Activated CD8-positive, alpha-beta T cell treated with anti-CD3 and anti-CD28 coated beads for 36 hours (primary cell): ENCODE measurements at places on chromosomes 5 and 9. TPM values are rescaled to one million over a fixed set of nuclear protein-coding genes. Genes with fewer than 3 reads are reported as not detected.

GRCh38 chr5:122173474-122174415 lies 44.4 kb downstream of the ZNF474 start:
- DNase-seq: no peak

DNA sequence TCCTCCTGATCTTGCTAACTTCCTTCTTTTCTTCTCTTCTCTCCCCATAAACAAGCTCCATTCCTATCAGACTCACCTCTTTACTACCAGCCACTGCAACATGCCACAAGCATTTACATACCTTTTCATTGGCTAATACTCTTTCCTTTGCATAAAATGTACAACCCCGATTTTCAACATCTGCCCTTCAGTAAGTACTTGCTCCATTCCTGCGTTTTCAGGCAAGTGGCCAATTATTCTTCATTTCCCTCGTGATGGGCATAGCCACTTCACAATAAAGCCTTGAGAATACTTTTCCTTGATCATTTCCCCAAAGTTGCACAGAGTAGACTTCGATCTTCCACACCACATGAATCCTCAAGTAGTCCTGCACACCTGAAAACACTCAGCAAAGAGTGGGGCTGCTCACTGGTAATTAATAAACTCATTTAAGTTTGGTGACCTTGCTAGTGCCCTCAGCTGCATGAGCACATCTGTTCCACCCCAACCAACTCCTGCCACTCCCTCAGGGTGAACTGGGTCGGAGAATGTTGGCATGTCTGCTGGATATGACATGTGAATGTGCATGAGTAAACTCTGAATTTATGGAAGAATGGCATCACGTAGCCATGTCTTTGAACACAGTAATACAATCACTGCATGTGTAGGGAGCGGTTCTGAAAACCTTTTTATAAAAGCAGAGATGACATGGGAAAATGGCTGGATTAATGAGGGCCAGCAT lies 535.8 kb downstream of the SEMA5A start:
- DNase-seq: no peak

TRMT10B gene
- 10.6 TPM for total RNA-seq

DNA sequence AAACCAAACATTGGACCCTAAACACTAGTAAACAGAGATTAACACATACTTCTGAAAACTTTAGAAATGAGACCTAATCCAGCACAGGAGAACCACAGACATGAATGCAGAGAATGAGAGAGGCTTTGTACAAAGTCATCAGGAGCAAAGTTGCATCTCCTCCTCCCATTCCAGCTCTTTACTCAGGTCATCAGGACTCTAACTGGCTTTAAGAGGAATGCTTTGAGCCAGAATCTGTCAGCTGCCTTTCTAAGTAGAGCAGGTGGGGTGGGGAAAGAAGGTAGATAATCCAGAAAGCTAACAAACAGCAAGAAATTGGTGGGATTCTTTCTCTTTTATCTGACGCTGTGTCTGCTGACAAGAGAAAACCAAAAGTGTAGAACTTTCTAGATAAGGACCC lies 582.7 kb upstream of the DMAC1 start:
- DNase-seq: no peak

DNA sequence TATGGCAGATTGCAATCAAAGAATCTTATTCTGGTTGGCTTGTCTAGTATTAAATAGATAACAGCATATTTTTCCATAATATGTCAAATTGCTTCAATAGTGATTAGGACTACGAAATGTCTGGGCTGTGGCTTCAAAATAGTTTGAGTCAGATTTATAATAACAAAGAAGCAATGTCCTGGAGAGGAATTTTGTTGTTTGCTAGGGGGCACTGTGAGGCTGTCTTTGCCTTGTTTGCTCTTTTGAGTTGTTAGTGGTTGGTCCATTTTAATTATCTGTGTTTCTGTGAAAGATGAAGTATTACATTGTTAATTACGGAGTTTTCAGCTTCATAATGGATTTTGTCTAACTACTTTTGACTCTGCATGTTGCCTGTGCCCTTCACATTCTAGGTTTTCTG lies 713.6 kb downstream of the TLE4 start:
- DNase-seq: no peak

- no peak for DNase-seq
Measured at GRCh38 chr9:16519001-16519400, 351.5 kb downstream of the BNC2 start.

DNA sequence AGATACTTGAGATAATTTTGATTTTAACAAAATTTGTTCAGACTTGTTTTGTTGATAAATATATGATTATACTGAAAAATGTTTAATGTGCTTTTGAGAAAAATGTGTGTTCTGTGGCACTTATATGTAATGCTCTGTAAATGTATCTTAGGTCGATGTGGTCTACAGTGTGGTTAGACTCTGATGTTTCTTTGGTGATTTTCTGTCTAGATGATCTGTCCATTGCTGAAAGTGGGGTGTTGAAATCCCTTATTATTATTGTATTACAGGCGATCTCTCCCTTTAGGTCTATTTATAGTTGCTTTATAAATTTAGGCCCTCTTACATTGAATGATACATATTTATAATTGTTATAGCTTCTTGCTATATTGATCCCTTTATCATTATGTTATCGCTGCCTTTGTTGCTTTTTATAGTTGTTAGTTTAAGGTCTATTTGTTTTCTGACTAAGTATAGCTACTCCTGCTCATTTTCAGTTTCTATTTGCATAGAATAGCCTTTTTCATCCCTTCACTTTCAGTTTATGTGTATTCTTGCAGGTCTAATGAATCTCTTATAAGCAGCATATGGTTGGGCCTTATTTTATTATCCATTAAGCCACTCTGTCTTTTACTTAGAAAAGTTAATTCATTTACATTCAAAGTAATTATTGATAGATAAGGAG lies 124.3 kb downstream of the MRPS30 start:
- no peak for DNase-seq

MZB1 gene
- total RNA-seq: 14.4 TPM

OLFM1 gene
- not detected for total RNA-seq

SEC24A gene
- 29.3 TPM for total RNA-seq

- DNase-seq: peak; percentile 38
Measured at GRCh38 chr5:6632324-6632887, 438 bp downstream of the NSUN2 start.

- no peak for DNase-seq
Measured at GRCh38 chr9:110648696-110649095, 19.9 kb upstream of the MUSK start.

GRCh38 chr9:1513105-1513504 lies 462.9 kb downstream of the DMRT2 start:
- no peak for DNase-seq

- no peak for DNase-seq
Measured at GRCh38 chr5:59842999-59843398, 50.5 kb downstream of the PDE4D start.

NR2F1 gene
- not detected for total RNA-seq

- no peak for DNase-seq
Measured at GRCh38 chr5:54180630-54181031, 129.7 kb downstream of the ARL15 start.

DNA sequence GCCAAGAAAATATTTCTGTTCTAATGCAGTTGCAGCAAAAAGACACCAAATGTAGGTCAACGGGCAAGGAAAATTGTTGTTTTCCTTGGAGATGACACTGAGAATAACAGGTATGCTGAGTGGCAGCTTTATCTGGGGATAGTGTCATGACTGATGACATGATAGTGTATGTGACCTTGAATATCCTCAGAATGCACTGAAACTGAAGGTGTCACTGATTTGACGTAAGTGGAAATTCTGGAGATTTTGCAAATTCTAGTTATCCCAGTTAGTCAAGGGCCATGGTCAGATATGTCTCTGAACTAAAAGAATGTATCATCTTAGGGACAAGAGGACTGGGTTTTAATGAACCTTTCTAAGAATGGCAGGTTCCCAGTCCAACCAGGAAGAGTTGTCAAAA lies 138.0 kb upstream of the C9orf72 start:
- no peak for DNase-seq

CTXN3 gene
- not detected for total RNA-seq

- no peak for DNase-seq
Measured at GRCh38 chr5:143601917-143602333, 198.4 kb upstream of the NR3C1 start.

MRPS2 gene
- total RNA-seq: 56.4 TPM

- DNase-seq: no peak
Measured at GRCh38 chr9:135339378-135339973, 140.1 kb upstream of the PPP1R26 start.

DNA sequence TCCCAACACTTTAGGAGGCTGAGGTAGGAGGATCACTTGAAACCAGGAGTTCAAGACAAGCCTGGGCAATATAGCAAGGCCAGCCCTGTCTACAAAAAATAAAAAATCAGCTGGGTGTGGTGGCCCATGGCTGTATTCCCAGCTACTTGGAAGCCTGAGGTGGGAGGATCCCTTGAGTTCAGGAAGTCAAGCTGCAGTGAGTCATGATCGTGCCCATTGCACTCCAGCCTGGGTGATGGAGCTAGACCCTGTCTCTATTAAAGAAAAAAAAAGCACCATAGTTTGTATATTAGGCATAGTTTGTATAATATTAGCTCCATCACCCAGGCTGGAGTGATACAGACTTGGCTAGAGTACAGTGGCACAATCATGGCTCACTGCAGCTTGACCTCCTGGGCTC lies 9.6 kb upstream of the NME5 start:
- no peak for DNase-seq

C9orf50 gene
- not detected for total RNA-seq

- no peak for DNase-seq
Measured at GRCh38 chr9:113528088-113528487, 64.6 kb downstream of the RGS3 start.

FIBCD1 gene
- total RNA-seq: not detected

ANKS6 gene
- 16.9 TPM for total RNA-seq

DNA sequence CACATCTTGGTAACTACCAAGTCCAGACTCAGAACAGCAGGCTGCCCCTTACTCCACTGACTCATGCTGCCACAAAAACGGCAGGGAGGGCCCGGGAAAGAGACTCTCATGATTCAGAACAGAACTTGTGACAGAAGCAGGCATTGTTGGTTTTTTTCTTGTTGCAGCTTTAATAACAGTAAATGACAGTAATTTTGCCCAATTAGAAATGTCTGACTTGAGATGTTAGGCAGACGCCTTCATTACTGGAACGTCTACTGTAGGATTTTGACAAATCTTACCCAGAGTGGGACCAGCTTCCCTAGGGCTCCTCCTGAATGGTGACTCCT lies 77.9 kb downstream of the SEMA5A start:
- DNase-seq: no peak

FOXI1 gene
- not detected for total RNA-seq

YIPF5 gene
- 38.5 TPM for total RNA-seq

GRCh38 chr9:97529363-97530076 lies 28.1 kb downstream of the TMOD1 start:
- DNase-seq: peak; percentile 8

- DNase-seq: no peak
Measured at GRCh38 chr9:98880311-98881015, 63.2 kb upstream of the COL15A1 start.

- no peak for DNase-seq
Measured at GRCh38 chr5:109199289-109199688, 210.5 kb downstream of the PJA2 start.

GRAMD2B gene
- total RNA-seq: 8.4 TPM

GRCh38 chr9:109632817-109633216 lies 134.7 kb upstream of the PTPN3 start:
- DNase-seq: no peak

- no peak for DNase-seq
Measured at GRCh38 chr5:116365006-116365496, 209.6 kb downstream of the SEMA6A start.

- no peak for DNase-seq
Measured at GRCh38 chr9:34158362-34158869, 20.4 kb upstream of the UBAP1 start.

IL13 gene
- 6.5 TPM for total RNA-seq

DNA sequence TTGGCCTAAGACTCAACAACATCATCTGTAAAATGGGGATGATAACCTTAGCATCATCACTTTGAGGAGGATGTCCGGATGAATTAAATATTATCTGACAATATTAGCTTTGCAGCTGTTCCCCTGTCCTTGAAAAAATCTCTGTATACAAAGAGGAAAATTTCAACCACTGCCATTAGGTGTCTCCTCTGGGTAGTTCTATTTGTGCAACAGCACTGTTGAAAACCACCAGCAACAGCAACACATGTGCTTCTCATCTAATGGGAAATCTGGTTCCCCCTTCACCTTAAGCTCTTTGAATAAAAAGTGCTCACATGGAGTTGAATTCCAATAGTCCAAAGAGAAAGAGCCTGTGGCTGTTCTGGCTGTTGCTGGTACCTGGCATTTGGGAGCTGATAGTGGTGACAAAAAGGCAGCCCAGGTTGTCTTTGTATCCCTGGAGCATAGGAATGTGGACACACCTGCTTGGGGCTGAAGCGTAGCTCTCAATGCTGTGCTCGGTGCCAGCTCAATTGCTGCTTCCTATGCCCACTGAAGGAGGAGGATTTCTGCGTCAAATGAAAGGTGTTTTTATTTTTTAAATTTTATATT lies 322.1 kb upstream of the MSX2 start:
- no peak for DNase-seq
